Non-pigmented ciliary epithelial cell (primary cell): ENCODE measurements at places on chromosomes 12 and 14.

- no peak for DNase-seq
These were observed 56.2 kb upstream of the FERMT2 start for GRCh38 chr14:53006931-53007562.

DNA sequence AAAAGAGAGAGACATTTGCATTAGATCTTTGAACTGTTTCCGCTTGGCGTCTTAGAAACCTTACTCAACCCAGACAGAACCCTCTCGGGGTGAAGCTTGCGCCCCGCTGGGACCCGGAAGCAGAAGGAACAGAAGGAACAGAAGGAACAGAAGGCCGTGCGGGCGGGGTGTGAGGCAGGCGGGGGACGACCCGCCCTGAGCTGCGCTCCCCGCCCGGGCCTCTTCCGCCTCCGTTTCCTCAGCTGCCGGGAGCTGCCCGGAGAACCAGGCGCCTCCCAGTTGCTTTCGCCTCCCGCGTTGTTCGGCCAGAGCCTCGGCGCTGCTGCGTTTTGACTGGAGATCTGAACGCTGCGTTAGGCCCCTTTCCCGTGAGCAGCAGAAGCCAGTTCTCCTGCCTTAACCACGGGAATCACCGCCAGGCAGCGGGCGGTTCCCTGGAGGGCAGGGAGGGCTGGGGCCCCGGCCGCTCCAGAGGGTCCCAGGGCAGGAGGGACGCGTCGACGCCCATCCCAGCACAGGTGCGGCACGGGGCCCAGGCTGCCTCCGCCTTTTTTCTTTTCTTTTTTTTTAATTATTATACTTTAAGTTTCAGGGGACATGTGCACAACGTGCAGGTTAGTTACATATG, 19.3 kb upstream of the MMP17 start:
- no peak for DNase-seq

GRCh38 chr14:20195911-20196310, 5.2 kb downstream of the OR11G2 start:
- DNase-seq: no peak

DNA sequence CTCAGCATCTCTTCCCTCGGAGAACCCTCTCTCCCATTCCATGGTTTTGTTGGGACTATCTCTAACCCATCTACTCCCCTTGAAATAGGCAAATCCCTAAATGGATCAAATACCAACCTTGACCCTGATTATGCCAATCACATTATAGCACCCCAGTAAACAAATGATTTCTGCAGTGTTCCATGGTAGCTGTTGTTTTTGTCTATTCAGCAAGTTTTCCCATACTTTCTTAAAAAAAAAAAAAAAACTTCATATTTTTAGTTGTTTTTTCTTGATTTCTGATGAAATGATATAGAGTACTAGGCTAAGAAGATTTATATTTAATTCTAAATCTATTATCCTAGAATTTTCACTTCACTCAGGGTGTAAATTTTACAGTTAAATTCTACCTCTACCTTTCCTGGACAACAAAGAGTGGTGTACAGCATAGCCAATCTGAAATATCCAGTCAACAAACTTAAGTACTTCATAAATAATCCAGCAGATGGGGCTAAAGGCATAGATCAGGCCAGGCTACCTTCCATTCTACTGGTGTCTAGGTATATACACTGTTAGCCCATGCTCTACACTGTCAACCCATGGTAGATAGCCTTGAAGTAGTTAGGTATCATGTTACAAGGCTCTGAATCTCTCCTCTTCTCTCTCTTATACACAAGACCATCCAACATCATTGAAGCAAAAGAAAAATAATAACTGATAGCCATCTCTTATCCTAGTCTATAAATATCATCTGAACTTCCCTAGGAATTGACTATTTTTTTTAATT, 82.2 kb downstream of the PLEKHG7 start:
- DNase-seq: peak; percentile 55

GRCh38 chr14:85024931-85025330, 505.0 kb upstream of the FLRT2 start:
- no peak for DNase-seq

DNA sequence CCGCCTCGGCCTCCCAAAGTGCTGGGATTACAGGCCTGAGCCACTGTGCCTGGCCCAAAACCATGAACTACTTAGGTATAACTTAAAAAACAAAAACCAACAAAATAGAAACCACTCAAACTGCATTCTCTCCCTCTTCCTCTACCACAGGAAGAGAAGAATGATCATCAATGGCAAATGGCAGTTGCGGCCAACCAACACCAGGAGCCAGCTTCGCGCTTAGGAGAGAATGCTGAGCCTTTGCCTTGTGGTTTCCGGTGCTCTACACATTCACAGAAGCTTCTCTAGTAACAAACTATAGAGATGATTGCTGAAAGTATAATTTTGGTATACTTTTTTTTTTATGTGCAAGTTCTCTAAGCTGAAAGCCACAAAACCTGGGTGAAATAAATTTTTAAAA, 17.1 kb downstream of the CATSPERB start:
- DNase-seq: no peak

GRCh38 chr14:99163446-99163845, 108.6 kb downstream of the BCL11B start:
- DNase-seq: no peak

DNA sequence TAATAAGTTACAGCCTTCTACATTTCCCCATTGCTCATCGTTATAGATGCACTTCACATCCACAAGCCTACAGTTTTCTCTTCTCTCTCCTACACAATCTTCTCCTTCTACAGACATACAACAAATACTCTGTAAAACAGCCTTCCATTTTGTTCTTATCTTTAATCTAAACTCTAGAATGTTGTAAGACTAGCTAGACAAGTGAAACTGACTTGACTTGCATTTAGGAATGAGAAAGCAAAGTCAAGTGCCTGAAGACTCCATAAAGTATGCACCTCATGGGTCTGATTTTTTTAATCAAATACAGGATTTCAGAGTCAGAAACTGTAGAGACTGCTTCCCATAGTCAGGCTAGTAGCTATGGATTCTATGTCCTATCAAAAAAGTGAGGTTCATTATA, 190.3 kb downstream of the KLHL28 start:
- no peak for DNase-seq

- DNase-seq: no peak
These were observed 313.6 kb downstream of the ZFP36L1 start for GRCh38 chr14:68479247-68479646.

DNA sequence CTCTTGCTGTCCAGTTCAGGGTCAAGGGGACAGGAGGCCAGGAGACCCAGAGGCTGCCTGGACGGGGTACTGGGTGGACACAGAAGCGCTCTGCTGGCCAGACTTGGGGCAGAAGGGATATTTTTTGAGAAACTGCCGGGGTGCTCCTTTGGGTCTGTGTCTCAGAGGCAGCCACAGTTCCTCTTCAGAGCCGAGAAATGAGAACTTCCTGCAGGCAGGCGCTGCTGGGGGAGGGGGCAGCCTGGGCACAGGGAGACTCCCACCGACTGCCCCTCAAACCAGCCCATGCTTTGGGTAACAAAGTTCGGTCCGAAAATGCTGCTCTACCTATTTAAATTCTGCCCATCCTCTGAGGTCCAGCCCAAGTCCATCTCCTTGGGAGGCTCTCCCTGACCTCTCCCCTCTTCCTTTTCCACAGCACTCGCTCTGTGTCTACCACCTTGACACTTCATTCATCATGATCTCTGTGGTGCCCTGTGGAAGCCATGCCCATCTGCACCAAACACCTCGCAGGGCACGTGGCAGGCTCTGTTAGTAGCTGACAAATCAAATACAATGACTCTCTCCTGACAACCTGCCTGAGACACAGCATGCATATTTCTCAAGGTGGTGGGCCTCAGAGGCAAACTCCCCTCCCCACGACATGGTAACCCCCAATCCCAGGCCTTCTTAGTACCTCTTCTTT, 16.4 kb downstream of the HDAC7 start:
- DNase-seq: no peak

- DNase-seq: no peak
These were observed 23.1 kb downstream of the ETV6 start for GRCh38 chr12:11672256-11673191.

DNA sequence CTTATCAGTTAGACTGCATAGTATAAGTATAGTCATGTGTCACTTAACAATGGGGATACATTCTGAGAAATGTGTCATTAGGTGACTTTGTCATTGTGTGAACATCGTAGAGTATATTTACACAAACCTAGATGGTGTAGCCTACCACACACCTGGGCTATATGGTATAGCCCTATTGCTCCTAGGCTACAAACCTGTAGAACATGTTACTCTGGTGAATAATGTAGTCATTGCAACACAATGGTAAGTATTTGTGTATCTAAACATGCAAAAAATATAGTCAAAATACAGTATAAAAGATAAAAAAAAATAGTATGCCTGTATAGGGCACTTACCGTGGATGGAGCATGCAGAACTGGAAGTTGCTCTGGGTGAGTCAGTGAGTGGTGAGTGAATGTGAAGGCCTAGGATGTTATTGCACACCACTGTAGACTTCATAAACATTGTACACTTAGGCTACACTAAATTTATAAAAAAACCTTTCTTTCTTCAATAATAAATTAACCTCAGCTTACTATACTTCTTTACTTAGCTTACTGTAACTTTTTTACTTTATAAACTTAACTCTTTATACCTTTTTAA, 40.3 kb upstream of the ANKS1B start:
- no peak for DNase-seq

DNA sequence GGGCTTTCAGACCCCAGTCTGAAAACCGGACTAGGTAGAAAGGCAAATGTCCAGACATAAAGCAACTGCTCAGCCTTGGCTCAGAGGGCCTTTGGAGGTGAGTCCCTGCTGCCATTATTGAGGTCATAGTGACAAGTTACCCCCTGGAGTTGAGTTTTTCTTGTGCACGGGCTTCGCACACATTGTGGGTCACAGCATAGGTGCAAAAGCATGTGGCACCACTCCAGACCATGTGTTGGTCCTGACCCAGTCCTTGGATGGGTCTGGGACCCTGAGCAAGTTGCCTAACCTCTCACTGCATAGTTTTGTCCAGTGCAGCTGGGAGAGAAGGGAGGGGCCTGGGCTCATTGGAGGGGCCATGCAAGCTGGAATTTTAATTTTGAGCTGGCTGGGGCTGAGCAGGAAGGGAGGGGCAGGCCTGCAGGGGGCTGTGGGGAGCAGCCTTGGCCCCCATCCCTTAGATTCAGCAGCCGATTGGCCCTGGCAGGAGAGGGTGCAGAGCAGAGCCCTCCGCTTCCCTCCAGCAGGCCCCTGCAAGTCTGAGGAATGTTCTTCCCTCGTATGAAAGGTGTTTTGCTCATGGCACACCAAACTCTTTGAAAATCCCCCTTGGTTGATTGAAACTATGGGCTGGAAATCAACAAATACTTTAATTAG, 4.2 kb upstream of the KRT5 start:
- DNase-seq: no peak

GRCh38 chr12:2642176-2642892, 152.4 kb upstream of the FKBP4 start:
- DNase-seq: no peak

GRCh38 chr12:89856431-89856830, 147.8 kb upstream of the ATP2B1 start:
- peak; percentile 63 for DNase-seq

DNA sequence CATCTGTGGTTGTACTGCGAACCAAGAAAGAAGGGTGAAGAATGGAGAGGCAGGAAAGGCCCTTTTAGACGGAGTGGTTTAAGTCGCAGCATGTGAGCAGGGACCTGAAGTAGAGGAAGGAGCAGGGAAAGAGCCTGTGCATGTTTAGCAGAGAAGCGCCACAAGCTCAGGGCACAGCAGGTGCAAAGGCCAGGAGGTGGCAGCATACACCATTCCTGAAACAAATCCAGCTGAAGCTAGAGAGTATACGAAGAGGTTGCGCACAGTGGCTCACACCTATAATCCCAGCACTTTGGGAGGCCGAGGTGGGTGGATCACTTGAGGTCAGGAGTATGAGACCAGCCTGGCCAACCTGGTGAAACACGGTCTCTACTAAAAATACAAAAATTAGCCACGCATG, 49.9 kb downstream of the HELB start:
- no peak for DNase-seq

- no peak for DNase-seq
These were observed 6.5 kb downstream of the COPZ1 start for GRCh38 chr12:54331461-54331860.

DNA sequence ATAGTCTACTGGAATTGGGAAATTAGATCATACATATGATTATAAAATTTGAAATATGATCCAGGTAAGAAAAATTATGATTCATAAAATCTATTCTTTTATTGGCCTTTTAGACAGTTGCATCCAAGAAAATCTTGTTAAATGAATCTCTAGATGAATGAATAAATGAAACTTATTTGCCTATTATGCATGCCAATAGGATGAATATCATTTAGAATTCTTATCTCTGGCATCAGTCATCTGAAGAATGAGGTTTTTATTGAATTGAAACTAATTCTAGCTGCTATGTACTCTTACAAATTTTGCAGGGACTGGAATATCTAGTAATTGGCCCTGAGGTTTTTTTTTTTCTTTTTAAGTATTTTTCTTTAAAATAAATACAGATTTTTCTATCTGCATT, 475.5 kb downstream of the NAV3 start:
- no peak for DNase-seq

DNA sequence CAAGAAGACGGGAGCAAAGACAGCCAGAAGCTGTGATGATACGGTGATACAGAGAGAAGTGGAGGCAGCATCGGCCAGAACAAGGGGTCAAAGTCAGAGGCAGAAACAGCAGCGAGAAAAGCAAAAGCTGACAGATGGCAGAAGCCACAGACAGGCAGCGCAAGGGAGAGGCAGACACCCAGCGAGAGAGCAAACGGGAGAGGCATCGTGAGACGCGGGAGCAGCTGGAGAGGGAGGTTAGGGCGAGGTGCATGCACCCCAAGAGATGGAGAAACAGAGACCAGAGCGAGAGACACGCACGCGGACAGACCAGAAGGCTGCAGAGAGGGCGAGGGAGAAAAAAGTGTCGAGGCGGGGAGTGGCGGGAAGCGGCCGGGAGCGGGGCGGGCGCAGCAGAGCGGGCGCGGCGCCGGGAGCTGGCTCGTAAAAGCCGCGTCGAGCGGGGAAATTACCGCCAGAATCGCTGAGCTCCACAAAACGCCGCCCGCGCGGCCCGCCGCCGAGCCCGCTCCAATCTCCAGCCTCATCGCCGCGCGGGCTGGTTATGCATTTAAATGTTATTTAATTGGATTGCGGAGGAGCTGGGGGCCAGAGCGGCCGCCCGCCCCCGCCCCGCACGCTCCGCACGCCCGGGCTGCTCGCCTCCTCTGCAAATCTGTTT, 15.6 kb downstream of the SMUG1 start:
- DNase-seq: no peak

- no peak for DNase-seq
These were observed 115.4 kb downstream of the ESRRB start for GRCh38 chr14:76491172-76491930.
